Stimulated activated CD4-positive, alpha-beta T cell treated with anti-CD3 and anti-CD28 coated beads, Interleukin-15, amount 100 ng/mL, for 24 hours (primary cell): ENCODE measurements at places on chromosomes 6 and 20.

- DNase-seq: no peak
Observed at GRCh38 chr20:57040466-57040865, 226.0 kb downstream of the BMP7 start.

- DNase-seq: no peak
Observed at GRCh38 chr20:44900231-44900854, 9.5 kb upstream of the PABPC1L start.

DNA sequence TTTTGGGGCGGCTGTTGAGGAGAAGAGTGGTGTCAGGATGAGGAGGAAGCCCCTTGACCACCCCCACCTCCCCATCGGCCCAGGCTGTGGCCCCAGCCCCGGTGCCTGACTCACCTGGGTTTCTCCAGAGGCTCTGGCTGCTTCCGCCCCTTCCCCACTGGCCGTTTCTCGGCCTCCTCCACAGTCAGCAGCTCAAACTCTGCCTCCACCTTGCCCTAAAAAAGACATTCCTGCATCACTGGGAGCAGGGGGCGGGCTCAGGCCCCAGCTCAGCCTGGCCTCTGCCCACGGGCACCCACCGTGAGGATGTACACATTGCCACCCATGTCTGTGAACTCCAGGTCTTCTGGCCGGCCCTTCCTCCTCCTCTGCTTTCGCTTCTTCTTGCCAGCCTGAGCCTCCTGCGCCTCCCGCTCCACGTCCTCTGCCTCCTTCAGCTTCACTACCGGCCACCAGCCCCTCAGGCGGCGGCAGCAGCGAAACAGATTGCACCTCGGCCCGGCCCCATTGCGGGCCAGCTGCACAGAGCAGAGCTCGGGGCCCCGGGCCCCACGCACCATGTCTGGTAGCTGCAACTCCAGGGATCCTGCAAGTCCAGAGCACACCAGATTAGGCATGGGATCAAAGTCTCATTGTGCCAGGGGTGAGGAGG is 17.3 kb downstream of the ERGIC3 start:
- DNase-seq: no peak

DNA sequence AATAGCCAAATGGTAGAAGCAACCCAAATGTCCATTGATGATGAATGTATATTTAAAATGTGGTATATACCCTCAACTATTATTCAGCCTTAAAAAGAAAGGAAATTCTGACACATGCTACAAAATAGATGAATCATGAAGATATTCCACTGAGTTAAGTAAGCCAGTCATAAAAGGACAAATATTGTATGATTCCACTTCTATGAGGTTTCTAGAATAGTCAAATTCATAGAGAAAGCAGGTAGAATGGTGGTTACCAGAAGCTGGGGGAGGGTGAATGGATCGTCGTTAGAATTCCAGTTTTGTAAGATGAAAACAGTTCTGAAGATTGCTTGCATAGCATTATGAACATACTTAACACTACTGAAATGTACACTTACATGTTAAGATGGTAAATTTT is 214.3 kb upstream of the MYLIP start:
- DNase-seq: peak; percentile 49

DNA sequence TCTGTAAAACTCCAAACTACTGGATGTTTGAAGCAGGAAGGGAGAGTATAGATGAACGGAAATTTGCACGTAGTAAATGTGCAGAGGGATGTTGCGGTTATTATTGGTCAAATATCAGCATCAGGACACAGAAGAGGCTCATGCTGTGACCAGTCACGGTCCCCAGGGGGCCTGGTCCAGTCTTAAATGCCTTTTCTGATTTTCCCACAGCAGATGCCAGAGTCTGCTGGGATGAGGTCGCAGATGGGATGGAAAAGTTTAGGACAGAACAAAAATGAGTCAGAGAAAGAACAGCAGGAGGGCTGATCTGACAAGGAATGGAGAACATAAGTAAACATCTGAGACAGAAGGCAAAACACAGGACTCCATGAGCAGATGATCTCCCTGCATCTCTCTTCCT is 11.7 kb upstream of the SIRPG start:
- DNase-seq: no peak

DNA sequence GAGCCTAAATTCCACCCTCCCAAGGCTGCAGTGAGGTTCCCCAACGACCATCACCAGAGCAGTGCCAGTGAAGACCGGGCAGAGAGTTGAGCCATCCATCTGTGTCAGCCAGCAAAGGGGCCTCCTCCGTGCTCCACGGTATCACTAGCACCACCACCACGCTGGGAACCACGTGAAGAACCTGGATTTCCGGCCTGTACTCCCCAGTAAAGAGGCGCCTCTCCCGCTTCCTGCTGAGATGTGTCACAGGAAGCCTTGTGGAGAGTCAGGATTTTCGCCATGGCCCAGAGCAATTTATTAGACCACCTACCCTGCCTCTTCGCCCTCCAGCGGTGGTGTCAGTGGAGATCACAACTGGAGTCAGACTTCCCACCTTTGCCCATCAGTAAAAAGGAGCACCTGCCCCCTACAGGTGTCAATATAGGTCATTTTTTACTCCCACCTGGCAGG is 28.8 kb downstream of the CPXM1 start:
- DNase-seq: no peak
